ENCODE measurements at places on chromosomes 12 and 14.

DNA sequence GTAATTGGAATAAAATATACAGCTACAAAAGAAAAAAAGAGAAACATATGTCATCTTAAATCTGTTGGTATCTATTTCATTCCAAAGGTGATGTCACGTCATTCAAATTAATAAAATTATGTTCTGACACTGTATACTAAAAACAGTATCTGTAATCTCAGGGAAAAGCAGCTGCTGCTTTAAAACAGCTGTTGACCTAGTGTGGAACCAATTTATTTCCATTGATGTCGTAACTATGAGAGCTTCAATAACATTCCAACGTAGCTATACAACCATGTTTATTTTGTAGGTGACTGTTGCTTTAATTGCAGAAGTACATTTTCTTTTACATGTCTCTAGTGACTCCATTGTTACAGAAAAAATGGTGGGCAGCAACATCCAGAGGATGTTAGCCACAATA lies 571.7 kb downstream of the RPS29 start:
- DNase-seq = no peak

DNA sequence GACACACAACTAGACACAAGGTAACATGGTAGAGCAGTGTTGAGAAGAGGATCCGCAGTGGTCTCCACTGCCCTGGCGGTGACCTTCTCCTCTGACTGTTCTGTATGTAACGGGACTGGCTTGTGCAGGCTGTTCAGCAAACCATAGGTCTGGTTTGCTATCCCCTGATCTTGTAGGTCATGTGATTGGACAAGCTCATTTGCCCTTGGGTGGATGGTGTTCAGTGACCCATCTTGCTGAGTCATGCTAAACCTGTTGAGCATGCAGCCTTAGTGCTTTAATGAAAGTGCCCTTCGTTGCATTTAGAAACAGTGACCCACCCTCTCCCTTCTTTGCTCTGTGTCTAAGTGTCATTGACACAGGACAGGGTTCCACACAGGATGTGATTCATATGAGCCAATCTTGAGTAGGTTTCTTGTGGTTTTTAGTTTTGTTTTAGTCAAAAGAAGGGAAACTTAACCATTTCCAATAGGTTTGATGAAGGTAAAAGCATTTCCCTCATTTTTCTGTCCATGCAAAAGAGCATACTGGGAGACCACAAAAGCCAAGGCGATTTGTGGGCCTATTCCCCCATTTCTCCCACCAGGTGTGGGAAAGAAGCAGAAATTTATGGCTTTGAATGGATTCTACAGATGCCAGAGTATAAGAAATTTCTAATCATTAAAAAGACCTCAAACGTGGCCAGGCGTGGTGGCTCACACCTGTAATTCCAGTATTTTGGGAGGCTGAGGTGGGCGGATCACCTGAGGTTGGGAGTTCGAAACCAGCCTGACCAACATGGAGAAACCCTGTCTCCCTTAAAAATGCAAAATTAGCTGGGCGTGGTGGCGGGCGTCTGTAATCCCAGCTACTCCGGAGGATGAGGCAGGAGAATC lies 32.6 kb upstream of the HIF1A start:
- DNase-seq = peak; percentile 34

DNA sequence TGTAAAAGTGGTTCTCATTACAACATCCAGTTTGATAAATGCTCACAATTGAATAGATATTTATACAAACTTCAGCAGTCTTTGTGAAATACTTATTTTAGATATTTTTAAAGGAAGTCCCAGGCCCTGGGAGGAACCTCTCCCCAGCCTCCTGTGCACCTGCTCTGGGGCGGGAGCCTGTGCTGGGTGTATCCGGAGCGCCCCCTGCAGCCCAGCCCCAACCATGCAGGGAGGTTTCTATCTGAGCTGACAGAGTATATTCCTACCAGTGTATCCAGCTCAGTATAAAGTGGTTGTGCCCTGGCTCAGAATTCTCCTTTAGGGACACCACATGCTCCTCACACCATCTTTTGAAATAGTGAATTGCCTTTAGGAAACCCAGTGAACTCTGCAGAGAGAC lies 851.8 kb downstream of the TMEM121 start:
- DNase-seq = no peak

DNA sequence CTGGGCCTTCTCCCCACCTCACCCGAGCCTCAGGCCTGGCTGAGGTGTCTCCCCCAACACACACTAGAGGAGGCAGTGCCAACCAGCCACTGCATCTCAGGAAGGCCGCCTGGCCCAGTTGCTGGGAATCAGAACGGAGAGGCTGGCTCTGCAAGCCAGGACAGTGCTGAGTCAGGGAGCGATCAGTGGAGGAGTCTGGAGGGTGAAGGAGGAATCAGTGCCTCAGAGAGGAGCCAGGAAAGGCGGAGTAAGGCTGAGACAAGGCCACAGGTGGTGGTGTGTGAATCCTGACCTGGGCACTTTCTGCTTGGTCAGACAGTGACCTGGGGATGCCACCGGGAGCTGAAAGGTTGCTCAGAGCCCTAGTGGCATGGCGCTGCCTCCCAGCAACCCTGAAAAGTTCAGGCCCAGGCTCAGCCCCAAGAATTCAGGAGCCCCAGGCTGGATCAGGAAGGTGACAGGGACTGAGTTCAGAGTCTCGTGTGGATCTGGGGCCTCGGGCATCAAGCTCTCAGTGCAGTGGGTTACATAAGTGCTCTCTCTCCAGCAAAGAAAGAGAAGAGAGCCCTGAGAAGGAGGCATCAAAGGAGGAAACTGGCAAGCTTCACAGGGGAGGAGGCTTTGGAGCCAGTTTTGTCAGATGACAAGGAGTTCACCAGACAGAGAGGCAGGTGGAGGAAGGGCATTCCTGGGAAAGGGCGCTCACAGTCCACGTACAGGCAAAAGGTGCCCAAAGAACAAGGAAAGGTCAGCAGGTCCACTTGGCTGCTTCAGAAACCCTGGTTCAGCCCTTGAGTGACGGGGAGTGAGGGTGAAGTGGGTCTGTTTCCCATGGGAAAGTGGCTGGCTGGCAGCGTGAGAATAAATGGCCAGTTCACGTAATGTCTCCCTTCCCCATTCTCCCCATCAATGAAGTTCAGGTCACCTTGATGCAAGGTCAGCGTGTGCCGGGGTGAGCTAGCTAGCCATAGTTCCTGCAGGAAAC lies 87.8 kb downstream of the ZFP36L1 start:
- DNase-seq = no peak

GRCh38 chr14:86798330-86798729 lies 1194.7 kb downstream of the GALC start:
- DNase-seq = no peak

DNA sequence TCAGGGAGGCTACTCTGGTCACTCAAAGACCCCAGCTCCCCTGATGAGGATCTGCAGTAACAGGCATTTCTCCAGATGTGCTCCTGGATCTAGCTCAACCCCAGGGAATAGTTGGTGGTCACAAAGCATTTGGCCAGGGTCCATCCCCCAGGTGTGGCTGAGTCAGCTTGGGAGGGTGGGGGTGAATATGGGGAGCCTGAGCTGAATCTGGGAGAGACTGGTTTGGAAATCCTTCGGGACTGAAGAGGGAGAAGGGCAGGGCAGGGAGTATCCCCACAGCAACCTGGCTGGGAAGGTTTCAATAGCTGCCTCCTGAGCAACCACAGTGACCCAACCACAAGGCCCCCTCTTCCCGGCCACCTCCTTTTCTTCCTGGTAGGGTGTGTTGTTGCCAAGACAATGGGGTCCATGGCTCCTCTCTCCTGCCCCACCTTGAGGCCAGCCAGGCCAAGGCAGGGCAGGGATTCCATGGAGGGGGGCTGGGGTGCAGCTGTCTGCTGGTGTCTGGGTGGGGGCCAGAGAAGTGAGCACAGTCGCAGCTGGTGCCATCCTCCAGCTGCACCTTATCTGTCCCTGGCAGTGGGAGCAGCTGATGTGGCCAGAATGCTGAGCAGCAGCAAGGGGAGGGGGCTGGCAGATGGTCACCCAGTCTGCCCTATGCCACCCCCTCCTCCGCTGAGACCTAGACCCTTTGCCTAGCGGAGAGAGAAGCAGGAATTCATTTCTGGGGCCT lies 5.5 kb downstream of the ASIC1 start:
- no peak for DNase-seq

- no peak for DNase-seq
Observed at GRCh38 chr12:4434301-4434700, 11.3 kb downstream of the FGF6 start.

- DNase-seq = no peak
Observed at GRCh38 chr12:101764051-101764792, 25.0 kb upstream of the SYCP3 start.

- DNase-seq = no peak
Observed at GRCh38 chr12:126668538-126668937, 1598.4 kb upstream of the TMEM132C start.

DNA sequence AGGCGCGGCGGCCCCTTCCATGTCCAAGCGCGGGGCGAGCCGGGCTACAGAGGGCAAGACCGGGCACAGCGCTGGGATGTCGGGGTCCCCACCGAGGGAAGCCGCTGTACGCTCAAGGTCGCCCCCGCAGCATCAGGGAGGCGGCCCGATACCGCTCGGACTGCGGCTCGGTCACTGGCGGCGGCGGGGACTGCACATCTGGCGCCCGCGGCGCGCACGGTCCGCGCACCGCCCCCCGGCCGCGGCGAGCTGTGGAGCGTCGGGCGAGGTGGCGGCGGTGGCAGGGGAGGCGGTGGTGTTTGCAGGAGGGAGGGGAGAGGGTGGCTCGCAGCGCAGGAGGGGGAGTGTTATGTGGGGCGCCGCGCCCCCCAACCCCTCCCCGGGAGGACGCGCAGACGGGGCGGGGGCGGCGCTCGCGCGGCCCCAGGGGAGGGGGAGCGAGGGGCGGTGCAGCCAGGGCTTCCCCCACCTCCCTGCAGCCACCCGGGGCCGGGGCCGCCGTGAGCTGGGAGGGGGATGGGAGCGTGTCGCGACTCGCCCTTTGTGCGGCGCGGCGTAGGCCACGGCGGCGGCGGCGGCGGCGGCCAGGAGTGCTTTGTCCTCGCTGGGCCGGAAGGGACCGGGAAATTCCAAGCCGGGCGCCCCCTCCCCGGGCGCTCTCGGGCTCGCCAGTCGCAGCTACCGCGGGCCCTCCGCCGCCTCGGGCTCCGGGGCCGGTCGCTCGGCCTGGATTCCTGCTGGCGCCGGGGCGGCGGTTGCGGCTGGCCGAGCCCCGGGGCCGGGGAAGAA lies at the start of gene NUAK1:
Gene NUAK1 (minus strand): TSS at position 322 of the 789 bp plus-strand sequence. CDS start 301 bp downstream, at position 21.
- DNase-seq = no peak

DNA sequence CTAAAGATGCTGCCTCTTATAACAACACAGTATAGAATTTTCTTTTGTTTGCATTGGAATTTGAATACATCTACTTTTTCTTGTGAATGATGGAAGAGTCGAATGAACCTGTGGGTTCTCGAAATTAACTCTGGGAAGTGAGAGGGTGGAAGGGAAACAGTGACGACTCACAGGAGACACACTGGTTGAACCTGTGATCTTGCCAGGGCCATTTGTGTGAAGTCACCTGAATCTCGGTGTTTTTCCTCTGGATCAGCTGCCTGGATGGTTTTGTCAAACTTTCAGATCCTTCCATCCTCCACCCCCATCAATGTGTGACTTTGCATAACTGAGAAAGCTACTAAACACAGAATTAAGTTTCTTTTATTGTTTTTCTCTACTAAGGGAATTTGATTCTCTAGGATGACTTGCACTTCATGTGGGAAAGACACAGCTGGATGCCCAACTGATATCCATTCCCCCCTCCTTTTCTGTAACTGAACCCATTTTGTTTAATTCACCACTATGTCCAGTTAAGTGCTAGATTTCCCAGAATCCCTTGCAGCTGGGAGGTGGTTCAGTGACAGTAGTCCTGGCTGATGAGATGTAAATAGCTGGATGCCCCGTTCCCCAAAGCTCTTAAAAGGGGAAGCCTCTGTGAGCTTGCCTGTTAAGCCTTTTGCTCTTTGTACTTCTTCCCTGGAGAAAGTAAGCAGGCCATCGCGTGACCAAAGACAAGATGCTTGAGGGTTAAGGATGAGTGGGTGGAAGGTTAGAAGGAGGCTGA lies 6.3 kb downstream of the PPFIBP1 start:
- no peak for DNase-seq

- DNase-seq = no peak
Observed at GRCh38 chr14:96519970-96520369, 17.8 kb downstream of the PAPOLA start.

- DNase-seq = no peak
Observed at GRCh38 chr12:98618952-98619351, 25.5 kb downstream of the SLC25A3 start.

DNA sequence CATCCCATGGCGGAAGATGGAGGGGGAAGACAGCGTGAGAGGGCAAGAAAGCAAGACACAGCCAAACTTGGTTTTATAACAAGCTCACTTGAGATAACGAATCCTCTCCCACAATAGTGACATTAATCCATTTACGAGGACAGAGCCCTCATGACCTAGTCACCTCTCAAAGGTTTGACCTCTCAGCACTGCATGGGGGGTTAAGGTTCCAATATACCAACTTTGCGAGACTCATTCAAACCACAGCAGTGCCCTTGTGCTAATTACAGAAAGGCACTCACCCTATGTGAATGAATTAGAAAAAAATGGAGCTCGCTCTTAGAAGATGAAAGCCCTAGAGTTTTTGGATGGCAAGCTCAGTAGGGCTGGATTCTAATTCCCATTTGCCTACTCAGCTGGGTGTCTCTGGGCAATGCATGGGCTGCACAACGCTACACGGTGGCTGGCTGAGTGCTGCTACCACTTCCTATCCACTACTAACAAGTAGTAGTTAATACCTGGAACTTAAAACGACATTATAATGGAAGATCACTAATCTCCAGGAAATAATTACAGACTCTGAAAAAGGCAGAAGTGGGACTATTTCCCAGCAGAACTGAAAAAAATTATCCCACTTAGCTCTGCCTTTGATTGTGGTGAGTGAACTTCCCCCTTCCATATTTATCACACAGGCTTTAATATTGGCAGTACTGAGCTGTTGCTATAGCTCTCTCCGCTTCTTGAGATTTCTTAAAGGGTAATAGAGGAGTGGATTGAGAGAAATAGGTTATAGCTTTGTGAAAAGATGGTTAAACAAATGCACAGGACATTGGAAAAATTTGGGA lies 27.5 kb downstream of the TESPA1 start:
- DNase-seq = no peak

DNA sequence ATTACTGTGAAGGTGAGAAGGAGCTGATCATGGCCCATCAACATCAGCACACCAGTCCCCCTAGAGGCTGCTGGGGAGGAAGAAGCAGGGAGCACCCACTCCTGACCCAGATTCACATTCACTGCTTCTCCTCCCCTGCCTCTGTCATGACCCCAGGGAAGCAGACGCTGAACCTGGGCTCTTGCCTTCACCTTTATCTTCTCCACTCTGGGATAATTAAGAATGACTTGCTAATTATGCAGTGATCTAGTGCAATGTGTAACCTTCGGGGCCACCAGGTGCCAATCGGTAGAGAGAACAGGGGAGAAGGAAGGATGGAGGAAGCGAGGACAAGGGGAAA lies 44.4 kb upstream of the IQSEC3 start:
- no peak for DNase-seq

- no peak for DNase-seq
Observed at GRCh38 chr12:131281016-131281415, 327.3 kb downstream of the ADGRD1 start.

GRCh38 chr12:63934936-63935335 lies 90.4 kb downstream of the SRGAP1 start:
- DNase-seq = no peak

- DNase-seq = no peak
Observed at GRCh38 chr14:69240527-69241173, 19.3 kb upstream of the GALNT16 start.
